Naive thymus-derived CD8-positive, alpha-beta T cell (primary cell): ENCODE measurements at places on chromosomes 16 and 17. TPM values are rescaled to one million over a fixed set of nuclear protein-coding genes. Genes with fewer than 3 reads are reported as not detected.
A peak's percentile ranks its signal among the peaks of the same experiment; 100 is the strongest.

GRCh38 chr17:18267927-18268711 lies 7.7 kb downstream of the MIEF2 start:
- H3K36me3 ChIP-seq = no peaks in the 10 kb centered on the region
- H3K4me1 ChIP-seq = peaks cover 6% of the 10 kb centered on the region
- no peak overlapping the region for H3K4me3 ChIP-seq

CHST4 gene
- polyA plus RNA-seq = not detected

GRCh38 chr16:79607587-79607986 lies 7.0 kb upstream of the MAF start:
- no peak overlapping the region for H3K27ac ChIP-seq
- H3K4me3 ChIP-seq = no peak overlapping the region
- no peaks in the 10 kb centered on the region for H3K4me1 ChIP-seq
- peaks cover 45% of the 10 kb centered on the region for H3K27me3 ChIP-seq
- no peaks in the 10 kb centered on the region for H3K36me3 ChIP-seq

HBQ1 gene
- not detected for polyA plus RNA-seq

- H3K27ac ChIP-seq = no peak overlapping the region
- H3K36me3 ChIP-seq = no peaks in the 10 kb centered on the region
- H3K4me3 ChIP-seq = no peak overlapping the region
- no peak for DNase-seq
These were observed 96.7 kb downstream of the GNAO1 start for GRCh38 chr16:56288019-56288418.

GRCh38 chr16:68236826-68237242 lies 907 bp upstream of the ESRP2 start:
- H3K27me3 ChIP-seq = no peaks in the 10 kb centered on the region
- no peak for DNase-seq
- H3K4me3 ChIP-seq = peak overlapping the region; percentile 99

GRCh38 chr16:5916711-5917191 lies 819.2 kb upstream of the EEF2KMT start:
- H3K4me3 ChIP-seq = no peak overlapping the region
- peaks cover 1% of the 10 kb centered on the region for H3K4me1 ChIP-seq
- H3K27ac ChIP-seq = no peak overlapping the region
- H3K27me3 ChIP-seq = peaks cover 10% of the 10 kb centered on the region
- no peak for DNase-seq
- no peaks in the 10 kb centered on the region for H3K36me3 ChIP-seq

DNA sequence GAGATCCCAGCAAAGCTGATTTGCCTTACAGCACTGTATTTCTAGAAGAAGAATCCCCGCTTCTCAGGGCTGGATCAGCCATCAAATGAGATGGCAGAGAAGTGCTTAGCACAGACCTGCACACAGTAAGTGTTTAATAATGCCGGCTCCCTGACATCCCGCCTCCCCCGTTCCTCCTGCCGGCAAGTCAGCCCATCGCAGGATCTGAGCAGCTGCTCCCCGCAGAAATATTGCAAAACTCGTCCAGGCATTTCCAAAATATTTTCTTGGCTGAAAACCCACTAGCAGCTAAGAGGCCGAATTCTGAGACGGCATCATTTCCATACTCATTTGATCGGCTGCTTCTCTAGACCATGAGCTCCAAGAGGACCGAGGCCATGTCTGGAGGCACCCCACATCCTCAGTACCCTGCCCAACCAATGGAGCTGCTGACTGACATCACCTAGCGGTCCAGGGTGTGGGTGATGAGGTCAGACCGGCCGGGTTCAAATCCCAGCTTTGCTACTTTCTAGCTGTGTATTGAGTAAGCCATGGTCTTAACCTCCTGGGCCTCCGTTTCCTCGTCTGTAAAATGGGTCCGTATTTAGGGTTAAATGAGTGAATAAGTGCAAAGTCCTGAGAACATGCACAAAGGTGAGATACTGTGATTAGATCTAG lies 251.5 kb downstream of the KATNIP start:
- DNase-seq = no peak
- H3K4me3 ChIP-seq = no peak overlapping the region
- H3K36me3 ChIP-seq = no peaks in the 10 kb centered on the region
- peaks cover 7% of the 10 kb centered on the region for H3K4me1 ChIP-seq

- peak; percentile 67 for DNase-seq
- no peaks in the 10 kb centered on the region for H3K27me3 ChIP-seq
- peak overlapping the region; percentile 78 for H3K4me3 ChIP-seq
- peak overlapping the region; percentile 88 for H3K27ac ChIP-seq
- H3K4me1 ChIP-seq = peaks cover 36% of the 10 kb centered on the region
These were observed 62.9 kb downstream of the SMURF2 start for GRCh38 chr17:64599187-64599676.

- peaks cover 18% of the 10 kb centered on the region for H3K4me1 ChIP-seq
- no peak for DNase-seq
- H3K4me3 ChIP-seq = no peak overlapping the region
These were observed 90.9 kb downstream of the GAS7 start for GRCh38 chr17:10107316-10108165.

XPO6 gene
- polyA plus RNA-seq = 96.4 TPM

GRCh38 chr16:61998460-61998859 lies 37.8 kb downstream of the CDH8 start:
- no peaks in the 10 kb centered on the region for H3K36me3 ChIP-seq
- H3K27ac ChIP-seq = no peak overlapping the region
- H3K27me3 ChIP-seq = no peaks in the 10 kb centered on the region
- H3K4me3 ChIP-seq = no peak overlapping the region
